ENCODE measurements at places on chromosomes 4 and X. TPM values are rescaled to one million over a fixed set of nuclear protein-coding genes. Genes with fewer than 3 reads are reported as not detected.

Gene PGAM4
- total RNA-seq, result 0.44 TPM

Gene DCLK2
- 8.0 TPM for total RNA-seq

Gene RHOXF2B
- not detected for total RNA-seq

Gene REST
- total RNA-seq, result 11.2 TPM

Gene FANCB
- total RNA-seq, result 3.1 TPM

Gene XPNPEP2
- not detected for total RNA-seq

Gene EGF
- 0.48 TPM for total RNA-seq

Gene NAP1L5
- total RNA-seq, result 2.1 TPM

Gene CFP
- 0.95 TPM for total RNA-seq

Gene MAGEE2
- not detected for total RNA-seq

Gene MAOB
- 0.25 TPM for total RNA-seq

Gene PDCL2
- not detected for total RNA-seq

Gene FAM193A
- total RNA-seq, result 9.9 TPM

Gene AREG
- 23.9 TPM for total RNA-seq

Gene IL2RG
- total RNA-seq, result 0.12 TPM
